Kidney epithelial cell (primary cell): ENCODE measurements at places on chromosomes 1 and 21. TPM values are rescaled to one million over a fixed set of nuclear protein-coding genes. Genes with fewer than 3 reads are reported as not detected.

C1orf21 gene
- total RNA-seq: 2.6 and 4.7 TPM in 2 replicates

- DNase-seq: no peak
Measured at GRCh38 chr1:10979483-10979920, 33.0 kb upstream of the TARDBP start.

NLRP3 gene
- 1.5 and 2.4 TPM in 2 replicates for total RNA-seq

DNA sequence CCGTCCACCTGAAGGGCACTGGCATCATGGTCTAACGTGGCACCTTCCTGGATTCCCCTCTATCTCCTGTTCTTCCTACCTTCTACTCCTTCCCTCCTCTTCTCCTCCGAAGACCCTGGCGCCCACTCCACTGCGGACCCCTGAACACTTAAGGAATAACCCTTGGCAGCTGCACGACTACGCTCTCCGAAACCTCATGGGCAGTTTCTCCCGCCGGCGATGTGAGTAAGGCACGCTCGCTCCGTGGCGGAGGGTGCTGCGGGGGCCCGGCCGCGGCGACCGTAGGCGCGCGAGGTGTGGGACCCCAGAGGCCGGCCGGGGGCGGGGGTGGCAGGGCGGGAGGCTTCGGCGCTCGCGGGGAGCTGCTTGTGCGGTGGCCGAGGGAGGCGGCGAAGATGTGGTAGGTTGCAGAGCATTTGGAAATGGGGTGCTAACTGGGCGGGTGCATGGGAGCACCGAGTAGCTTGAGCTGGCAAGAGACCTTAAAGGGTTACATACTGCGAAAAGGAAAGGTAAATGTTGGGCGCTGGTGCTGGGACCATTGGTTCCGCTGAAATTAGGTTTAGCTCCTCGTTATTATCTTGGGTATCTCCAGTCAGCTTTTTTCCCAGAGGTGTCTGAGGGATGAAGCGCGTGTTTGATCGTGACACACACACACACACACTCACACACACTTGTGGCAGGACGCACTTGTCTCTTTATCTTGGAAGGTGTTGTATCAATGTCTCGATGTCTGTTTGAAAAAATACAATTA, 876 bp downstream of the LRRC7 start:
- no peak for DNase-seq

OPRD1 gene
- 0.21 and 0.34 TPM in 2 replicates for total RNA-seq

- no peak for DNase-seq
Measured at GRCh38 chr1:240575981-240576662, 35.8 kb downstream of the GREM2 start.

SPRR1A gene
- total RNA-seq: not detected in 2 replicates

GRCh38 chr1:204278251-204278650, 64.5 kb upstream of the GOLT1A start:
- DNase-seq: no peak

GRCh38 chr1:100299521-100300222, 33.7 kb downstream of the RTCA start:
- no peak for DNase-seq

DNA sequence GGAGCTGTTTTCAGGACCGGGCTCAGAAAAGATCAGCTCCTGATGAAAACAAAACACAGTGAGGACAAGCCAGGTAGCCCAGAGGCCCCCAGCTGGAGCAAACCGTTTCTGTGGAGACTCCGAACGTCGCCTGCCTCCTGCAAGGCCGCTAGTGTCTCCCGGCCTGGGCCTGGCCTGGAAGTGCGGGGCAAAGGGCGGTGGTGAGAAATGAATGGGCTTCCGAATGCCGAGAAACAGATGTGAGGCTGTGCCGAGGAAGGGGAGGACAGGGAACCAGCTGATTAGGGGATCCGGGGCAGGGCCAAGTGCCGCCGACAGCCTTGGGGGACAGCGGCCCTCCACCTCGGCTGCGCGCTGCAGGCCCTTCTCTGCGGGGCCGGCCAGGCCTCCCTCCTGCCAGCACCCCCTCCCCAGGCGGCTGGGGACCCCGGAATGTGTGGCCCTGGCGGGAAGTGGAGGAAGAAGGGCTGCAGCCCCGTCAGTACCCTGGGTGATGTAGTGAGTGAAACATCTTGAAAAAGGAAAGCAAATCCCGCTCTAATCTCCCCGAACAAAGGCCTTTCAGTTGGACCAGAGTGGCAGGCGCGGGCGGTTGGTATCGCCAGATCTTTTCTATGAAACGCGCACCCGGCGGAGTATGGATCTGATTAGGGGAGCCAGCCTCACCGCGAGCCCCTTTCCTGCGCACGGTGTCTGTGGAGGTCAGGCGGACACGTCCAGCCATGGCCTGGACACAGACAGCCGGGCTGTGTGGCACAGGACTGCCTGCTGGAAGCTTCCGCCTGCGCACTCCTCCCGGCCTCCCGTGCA, 52.6 kb downstream of the PRDM16 start:
- no peak for DNase-seq

C1orf116 gene
- 34.1 and 39.8 TPM in 2 replicates for total RNA-seq

ZNF593OS gene
- total RNA-seq: not detected in 2 replicates

- DNase-seq: no peak
Measured at GRCh38 chr21:44305691-44306090, 5.8 kb downstream of the PFKL start.

- DNase-seq: no peak
Measured at GRCh38 chr1:244254467-244254866, 197.2 kb downstream of the ADSS2 start.

DNA sequence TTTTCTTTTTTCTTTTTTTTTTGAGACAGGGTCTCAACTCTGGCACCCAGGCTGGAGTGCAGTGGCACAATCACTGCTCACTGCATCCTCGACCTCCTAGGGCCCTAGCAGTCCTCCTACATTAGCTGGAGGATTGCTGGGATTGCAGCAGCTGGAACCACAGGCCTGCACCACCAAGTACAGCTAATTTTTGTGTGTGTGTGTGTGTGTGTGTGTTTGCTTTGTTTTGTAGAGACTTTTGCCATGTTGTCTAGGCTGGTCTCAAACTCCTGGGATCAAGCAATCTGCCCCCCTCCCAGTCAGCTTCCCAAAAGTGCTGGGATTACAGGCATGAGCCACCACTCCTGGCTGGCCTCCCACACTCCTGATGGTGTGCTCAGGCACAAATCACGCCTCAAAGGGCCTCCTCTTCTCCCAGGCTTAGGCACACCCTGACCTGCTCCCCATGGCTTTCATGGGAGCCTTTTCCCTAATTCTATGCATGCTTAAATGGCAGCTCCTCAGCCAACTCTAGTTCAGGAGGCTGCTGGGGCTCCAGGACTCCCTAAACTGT, 9.4 kb downstream of the FAM229A start:
- DNase-seq: no peak

CCDC30 gene
- total RNA-seq: 1.8 and 3.1 TPM in 2 replicates

DNA sequence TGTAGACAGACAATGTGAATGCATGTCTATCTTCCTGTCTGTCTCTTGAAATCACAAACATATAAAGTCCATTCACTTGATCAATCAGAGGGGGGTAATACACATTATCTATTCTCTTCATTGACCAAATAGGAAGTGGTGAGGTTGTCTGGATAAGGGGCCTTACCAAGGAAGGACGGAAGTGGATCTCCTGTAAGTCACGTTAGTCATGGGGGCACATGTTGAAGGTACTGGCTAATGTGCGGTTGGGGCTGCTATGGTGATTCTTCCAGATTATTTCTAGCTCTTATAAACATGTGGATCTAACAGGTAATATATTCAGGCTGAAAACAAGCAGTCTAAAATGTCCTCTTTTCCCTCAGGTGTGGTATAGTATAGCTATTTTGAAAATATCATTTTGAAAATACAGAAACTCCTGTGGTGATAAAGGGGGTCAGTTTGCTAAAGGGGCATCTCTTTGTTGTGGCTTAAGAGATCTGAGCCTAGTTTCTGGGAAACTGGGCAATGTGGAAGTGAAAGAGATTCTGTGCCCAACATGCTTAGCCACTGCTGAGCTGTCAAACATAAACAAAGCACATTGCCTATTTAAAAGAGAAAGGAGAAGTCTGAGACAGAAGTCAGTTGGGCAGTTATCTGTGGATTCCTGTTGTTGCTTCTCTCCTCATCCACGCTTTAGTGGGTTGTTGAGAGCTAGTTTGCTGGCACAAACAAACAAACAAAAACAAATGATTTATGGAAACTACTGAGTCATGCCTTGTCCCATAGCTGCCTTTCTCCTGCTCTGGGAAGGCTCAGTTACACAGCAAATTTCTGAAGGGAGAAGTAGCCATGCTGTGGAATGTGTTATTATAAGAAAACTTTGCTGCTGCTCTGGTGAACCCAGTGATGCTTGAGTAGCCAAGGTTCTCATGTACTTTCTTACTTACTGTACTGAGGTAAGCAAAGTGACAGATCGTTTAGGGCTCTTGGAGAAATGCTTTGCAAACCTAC, 166.9 kb downstream of the HLX start:
- no peak for DNase-seq

- DNase-seq: no peak
Measured at GRCh38 chr1:107047602-107048001, 8.9 kb upstream of the PRMT6 start.

GRCh38 chr1:18148461-18148860, 40.9 kb downstream of the IGSF21 start:
- DNase-seq: no peak

DNA sequence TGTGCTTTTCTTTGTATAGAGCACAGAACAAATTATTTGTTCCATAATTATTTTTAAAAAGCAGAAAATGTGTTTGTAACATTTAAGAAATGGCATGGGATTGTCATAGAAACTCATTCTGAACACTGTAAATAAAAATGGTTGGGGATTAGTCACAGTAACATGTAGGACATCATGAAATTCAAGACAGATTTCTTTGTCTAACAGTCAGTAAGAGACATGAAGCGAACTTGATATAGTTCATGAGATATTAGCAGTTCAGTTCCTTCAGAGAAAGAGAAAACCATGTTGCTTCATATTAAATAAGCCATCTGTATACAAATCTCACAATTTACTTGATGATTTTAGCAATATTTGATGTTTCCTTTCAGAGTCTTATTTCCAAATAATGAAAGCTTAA, 19.7 kb downstream of the NFIA start:
- DNase-seq: no peak

KISS1 gene
- 3.9 and 8.8 TPM in 2 replicates for total RNA-seq

OLIG2 gene
- not detected in 2 replicates for total RNA-seq

DNA sequence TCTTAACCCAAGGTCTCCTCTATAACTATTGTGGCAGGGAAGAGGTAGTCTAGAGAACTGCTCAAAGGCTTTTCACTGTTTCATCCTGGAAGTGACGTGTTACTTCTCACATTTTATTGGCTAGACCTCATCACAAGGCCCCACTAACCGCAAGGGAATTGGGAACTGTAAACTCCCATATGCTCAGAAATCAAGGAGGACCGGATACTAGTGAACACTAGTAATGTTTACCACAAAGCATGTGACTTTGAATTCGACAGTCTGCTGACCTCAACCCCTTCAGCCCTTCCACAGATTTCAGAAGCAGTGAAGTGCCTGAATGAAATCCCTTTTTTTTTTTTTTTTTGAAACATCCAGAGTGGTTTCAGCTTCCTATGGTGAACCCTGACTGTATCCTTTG, 3.4 kb upstream of the EEIG2 start:
- DNase-seq: no peak

DNA sequence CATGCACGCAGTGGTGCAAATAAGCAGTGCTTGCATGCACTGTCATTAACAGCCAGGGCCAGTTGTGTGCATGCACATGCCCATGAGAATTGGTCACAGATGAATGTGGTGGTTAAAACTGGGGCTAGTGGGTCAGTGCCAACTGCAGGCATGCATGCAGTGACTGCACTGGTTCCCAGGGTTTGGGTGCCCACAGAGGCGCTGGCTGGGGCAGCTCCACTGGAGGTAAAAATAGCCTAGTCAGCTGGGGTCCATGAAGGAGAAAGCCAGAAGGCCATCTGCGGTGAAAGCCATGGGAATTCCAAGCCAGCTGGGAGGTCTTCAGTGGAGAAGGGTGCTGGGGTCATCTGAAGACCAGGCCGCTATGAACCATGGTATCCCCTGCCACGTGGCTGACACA, 70.2 kb downstream of the SLC5A9 start:
- DNase-seq: no peak

HSD3B2 gene
- total RNA-seq: not detected in 2 replicates

DCST2 gene
- total RNA-seq: 0.27 TPM in 1 of 2 replicates, not detected in the other

- no peak for DNase-seq
Measured at GRCh38 chr1:67741121-67741520, 56.1 kb downstream of the GADD45A start.

FCRL5 gene
- total RNA-seq: not detected in 2 replicates

OR2T35 gene
- not detected in 2 replicates for total RNA-seq

DNA sequence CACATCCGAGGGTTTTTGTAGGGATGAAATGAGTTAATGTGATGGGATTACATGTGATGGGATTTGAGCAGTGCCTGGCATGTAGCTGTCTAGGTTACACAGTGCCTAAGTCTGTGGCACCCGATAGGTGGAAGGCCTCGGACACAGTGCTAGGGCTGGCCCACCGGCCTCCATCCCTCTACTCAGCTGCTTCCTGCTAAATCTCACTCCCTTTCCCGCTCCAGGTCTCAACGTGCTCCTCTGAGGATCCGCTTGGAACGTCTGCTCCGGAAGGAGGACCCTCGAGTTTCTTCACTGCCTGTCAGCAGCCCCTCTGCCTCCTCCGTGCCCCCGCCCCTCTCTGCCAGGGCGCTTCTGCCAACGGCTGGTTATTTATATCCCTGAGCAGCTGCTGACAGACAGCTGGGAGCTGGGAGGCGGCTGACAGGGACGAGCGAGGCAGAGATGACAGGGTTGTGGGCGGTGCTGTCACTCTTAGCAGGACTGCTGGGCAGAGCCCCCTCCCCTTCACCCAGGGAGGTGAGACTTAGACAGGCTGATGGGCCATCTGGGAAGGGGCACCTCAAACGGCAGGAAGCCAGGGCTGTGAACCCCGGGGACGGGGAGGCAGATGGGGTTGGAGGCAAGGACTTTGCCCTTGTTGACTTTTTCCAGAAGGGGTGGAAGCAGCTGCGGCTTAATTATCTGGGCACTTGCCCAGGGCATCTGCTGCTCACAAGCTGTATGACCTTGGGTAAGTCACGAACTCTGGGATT, 26.6 kb upstream of the LRRN2 start:
- DNase-seq: no peak

DNA sequence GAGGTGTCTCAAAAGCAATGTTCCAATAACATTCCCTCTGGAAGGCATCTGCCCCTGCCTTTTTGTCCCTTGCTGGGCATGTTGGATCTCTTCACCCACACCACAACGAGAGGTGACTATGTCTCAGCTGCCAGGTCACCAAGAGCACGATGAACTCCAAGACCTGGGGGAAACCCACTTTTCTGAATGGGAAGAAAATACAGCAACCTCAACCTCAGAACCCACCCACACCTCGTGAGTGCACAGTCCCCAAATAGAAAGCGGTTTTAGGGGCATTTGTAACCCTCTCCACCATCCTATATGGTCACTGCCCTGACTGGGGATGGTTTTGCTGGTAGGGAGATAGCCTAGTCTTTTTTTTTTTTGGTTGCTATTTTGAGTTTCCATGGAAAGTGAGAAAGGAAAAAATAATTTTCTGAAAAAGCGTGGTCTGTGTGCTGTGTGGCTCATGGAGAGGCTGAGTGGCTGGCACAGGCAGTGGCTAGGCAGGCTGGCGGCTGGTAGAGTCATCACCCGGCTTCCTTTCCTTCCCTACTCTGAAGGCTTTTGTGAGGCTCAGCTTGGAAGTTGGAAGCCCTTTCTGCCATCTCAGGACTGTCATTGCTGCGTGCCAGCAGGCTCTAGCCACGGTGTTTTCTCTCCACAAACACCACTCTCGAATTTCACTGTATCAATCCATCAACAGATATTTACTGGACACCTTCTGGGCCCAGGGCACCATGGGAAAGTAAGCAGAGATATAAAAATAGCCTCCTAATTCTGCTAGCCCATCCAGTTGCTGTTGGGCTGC, 15.8 kb downstream of the TSPAN2 start:
- no peak for DNase-seq

GRCh38 chr1:158830074-158830677, 975 bp upstream of the MNDA start:
- no peak for DNase-seq
